Stimulated activated CD4-positive, alpha-beta T cell treated with anti-CD3 and anti-CD28 coated beads, Interleukin-4, amount 100 ng/mL, for 4 hours (primary cell): ENCODE measurements at places on chromosomes 2 and 18.

GRCh38 chr2:9549420-9549819, 6.2 kb downstream of the ADAM17 start:
- no peak for DNase-seq

GRCh38 chr2:239106314-239106908, 258.5 kb downstream of the TWIST2 start:
- no peak for DNase-seq

DNA sequence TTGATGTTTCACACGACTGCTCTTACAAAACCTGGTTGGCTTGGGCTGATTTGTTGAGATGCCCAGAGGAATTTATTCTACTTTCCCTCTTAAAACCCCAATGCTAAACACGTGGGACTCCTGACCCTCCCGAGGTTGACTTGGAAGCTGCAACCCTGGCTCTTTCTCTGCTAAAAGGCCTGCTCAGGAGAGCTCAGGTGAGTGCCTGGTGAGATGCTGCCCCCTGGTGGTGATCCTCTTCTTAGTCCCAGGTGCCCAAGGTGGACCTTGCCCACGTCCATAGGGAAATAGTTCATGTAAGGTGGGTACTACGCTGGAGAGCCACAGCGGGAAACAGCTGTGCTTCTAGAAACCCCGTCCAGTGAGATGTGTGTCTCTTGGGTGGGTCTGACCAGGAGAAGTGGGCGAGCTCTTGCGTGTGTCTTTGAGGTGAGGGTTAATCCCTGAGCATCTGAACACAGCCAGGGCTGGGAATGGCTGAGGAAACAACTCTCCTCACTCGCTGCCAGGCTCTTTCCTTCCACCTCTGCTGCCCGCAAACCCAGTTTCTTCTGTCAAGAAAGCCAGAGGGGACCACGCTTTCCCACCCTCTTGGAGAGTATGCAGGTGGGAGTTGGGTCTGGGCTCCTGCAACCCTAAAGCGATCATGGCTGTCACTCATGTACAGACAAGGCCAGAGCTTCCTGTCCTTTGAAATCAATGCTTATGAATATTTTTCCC, 25.5 kb upstream of the PXDN start:
- peak; percentile 17 for DNase-seq

DNA sequence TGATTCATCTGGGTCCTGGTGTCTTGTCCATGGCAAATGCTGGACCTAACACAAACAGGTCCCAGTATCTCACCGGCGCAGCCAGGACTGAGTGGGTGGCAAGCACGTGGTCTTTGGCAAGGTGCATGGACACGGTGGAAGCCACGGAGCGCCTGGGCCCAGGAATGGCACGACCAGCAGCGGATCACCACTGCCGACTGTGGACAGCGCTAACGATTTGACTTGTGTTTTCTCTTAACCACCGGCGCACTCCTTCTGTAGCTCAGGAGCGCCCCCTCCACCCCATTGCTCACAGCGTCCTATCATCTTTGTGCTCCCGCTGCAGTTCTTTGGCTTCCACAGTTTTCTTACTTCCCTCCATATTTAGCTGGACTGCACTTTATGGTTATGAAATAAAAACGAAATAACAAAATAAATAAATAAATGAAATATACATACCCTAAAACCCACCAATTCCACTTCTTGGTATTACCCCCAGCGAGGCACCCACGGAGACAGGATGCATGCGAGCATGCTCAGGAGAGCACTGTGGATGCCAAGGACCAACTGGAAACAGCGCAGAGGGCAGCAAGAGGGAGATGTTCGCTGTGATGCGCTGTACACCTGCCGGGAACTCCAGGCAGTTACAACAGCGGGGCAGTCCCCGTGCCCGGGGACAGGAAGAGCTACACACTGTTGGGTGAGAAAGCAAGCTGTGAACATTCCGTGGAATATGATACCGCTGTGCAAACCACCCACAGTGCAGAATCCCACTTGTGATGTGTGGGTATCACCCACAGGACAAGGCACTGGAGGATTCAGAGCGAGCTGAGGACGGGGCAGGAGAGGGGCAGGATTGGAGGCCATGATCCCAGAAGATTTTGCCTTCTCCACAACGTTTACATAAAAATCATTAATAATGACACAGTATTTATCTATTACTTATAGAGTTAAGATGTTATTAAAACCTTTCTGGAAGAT, 7.0 kb upstream of the CIDEA start:
- no peak for DNase-seq

DNA sequence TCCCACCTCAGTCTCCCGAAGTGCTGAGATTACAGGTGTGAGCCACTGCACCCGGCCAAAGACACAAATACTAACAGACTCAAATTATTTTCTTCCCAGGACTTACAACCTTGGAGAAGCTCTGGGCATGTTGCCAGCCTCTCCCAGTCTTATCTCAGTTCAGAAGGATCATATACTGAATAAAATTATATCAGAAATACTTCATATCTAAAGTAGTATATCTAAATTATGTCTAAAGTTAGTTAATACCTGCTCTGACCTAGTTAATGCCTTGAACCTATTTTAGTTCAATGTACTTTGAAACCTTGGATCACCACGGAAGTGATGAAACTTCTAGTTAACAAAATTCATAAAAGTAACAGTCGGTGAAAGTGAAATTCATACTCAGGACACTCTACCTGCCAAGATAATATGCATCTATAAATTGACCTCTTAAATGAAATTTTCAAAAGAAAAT, 34.4 kb upstream of the CYBRD1 start:
- no peak for DNase-seq

DNA sequence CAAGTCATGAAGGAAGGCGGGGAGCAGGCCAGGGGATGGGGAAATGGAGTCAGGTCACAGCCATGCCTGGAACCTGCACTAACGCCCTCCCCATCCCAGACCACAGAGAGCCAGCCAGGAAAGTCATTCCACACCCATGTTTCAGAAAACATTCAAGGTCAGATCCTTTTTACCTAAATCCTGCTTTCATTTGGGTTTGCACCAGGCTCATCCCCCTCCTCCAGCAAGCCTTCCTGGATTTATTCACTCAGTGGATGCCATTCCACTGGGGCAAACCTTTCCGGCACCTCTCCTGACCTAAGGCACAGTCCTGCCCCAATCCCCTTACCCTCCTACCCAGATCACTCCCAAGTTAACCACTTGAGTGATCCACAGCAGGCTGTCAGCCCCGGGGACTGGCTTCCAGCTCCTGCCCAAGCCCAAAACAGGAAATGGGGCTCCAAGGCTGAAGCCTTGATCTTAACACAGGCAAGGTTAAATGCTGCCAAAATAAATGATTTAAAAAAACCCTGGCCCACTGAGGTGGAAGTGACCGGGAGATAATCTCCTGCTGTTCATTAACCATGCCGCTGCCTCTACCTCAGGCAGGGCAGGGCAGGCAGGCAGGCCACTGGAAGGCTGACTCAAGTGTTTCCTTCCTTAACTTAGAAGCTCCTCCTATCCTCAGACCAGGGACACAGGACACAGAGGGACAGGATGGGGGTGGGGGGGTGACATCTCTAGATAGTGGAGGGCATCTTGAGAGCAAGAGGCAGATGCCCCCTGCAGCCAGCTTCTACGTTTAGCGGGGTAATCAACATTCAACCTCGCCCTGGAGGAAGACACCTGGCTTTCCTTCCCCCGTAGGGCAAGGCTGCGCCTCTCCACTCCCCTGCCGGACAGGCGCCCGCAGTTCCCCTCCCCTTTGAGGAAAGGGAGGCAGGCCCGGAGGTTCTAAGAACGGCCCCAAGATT, 1.4 kb downstream of the RAB11FIP5 start:
- no peak for DNase-seq

GRCh38 chr2:184205048-184205596, 393.2 kb upstream of the ZNF804A start:
- no peak for DNase-seq

GRCh38 chr2:167196461-167197252, 308.4 kb downstream of the XIRP2 start:
- DNase-seq, result no peak

DNA sequence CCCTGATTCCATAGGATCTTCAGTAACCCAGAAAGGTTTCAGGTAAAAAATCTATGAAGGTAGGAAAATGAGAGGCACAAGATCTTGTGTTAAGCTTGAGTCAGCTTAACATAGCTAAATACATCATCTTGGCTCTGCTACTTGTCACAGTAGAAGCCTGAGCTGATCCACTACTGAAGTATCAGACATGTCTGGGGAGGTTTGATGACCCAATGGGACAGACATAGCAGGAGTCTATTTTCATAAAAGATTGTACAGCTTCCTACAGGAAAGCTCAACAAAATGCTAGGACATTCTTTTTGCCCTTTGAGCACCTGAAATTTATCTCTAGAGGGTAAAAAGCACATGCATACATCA, 84.3 kb upstream of the FSHR start:
- no peak for DNase-seq

DNA sequence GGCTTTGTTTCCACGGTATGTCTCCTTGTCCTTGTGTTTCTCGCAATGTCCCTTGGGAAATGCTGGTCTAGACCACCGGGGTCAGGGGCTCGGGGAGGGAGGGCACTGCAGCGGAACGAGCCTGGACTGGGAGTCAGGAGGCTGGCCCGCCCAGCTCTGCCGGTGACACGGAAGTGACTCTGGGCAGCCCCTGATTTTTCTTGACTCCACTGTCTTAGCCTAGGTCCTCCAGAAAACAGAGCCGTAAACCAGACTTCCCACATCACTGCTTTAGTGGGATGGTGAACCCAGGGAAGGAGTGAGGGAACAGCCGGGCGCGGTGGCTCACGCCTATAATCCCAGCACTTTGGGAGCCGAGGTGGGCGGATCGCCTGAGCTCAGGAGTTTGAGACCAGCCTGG, 144.2 kb downstream of the ASB1 start:
- no peak for DNase-seq
